ENCODE measurements at places on chromosomes 5 and 9.

GRCh38 chr5:10607666-10608073 lies 43.8 kb downstream of the ANKRD33B start:
- DNase-seq, result no peak

DNA sequence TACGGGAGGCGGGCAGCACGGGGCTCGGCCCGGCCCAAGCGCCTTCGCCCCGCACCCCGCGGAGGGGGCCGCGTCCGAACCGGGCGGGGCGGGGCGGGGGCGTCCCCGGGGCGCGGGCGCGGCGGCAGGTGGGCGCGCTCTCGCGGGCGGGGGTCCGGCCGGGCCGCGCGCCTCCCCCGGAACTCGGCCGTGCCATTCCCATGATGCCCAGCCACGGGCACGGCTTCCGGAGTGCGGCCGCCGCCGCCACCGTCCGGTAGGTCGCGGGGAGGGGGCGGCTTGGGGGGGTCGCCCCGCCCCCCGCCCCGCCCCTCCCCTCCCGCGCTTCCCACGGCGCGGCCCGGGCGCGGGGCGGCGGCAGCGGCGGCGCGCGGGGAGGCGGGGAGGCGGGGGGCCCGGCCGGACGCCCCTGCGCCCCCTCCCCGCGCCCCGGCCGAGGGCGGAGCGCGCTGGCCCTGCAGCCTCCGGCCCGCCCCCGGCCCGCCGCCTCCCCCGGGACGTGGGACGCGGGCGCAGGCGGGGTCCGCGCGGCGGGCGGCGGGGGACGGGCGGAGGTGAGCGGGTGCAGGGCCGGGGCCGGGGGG lies at the start of gene PPP1R26:
PPP1R26 (plus strand) TSS at position 314 of the 584 bp plus-strand sequence. CDS start 4,729 bp downstream, outside the sequence.
- DNase-seq, result no peak

DNA sequence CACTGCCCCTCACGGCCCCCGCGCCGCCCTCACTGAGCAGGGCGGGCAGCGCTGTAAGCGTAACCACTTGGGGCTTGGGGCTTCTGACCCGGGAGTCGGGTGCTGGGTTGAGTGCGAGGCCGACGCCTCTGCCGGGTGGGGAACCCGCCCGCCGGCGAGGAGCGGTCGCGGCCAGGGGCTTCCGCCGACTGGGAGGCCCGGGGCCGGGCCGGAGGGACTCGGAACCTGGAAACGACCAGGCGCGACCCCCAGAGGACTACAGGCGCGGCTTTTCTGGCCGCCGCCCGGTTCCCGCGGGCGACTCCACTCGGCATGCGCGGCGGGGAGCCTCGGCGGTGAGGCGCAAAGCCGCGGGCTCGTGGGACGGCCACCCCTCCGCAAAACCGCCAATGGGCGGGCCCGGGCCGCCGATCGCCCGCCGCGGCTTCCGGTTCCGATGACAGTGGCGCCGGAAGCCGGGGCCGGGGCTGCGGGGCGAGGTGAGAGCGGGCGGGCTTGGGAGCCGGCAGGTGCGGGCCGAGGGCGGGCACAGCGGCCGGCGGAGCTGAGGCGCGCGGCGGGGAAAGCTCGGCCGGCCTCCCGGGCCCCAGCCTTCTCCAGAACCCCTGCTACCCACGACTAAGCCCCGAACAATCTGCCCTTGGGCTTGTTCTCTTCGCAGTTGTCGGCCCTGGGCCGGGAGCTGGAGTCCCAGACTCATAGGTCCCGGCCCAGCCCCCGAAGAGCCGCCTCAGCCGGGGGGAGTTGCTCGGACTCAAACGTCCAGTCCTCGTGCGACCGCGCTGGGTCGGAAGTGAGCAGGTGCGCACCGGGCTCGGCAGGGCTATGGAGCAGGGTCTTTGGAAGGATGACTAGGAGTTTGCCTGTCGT lies at the start of gene RMND5B:
RMND5B (plus strand) TSS at position 439 of the 870 bp plus-strand sequence. CDS start 7,106 bp downstream, outside the sequence.
- peak; percentile 71 for DNase-seq

GRCh38 chr9:38681747-38682227 lies 38.1 kb downstream of the FAM240B start:
- DNase-seq, result no peak

GRCh38 chr5:151298063-151298855 lies 5.3 kb downstream of the SLC36A3 start:
- no peak for DNase-seq

- DNase-seq, result no peak
These were observed 23.2 kb upstream of the LRRC14B start for GRCh38 chr5:167982-168660.

- no peak for DNase-seq
These were observed 27.4 kb upstream of the CEP120 start for GRCh38 chr5:123450640-123451039.

GRCh38 chr5:61595426-61595825 lies 263.4 kb downstream of the ZSWIM6 start:
- no peak for DNase-seq

GRCh38 chr5:127660047-127660733 lies 11.3 kb downstream of the CTXN3 start:
- DNase-seq, result no peak

DNA sequence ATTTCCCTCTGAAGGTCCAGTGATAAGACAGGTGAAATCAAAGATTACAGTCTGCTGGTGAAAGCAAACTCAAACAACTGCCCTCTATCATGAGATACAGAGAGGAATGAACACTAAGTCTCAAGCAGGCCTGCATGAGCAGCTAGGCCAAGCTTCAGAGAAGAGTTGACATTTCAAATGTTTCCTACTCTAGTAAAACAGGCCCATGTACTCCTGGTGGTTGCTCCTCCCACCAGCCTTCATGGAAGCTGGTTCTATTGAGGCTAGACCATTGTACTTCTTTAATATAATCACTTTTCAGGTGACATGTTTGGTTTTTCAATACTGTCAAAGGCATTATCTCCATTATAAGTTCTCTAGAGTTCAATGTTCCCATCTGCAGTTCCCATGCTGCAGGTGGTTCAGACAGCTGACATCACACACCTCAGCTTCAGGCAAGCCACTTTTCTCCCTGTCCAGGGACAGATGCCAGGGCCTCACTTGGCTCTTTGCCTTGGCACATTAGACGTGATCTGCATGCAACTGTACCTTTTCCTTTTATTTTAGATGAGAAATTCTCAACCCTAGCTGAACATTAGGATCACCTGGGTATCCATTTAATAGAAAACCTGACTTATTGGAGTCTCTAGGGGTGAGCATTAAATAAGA lies 89.8 kb downstream of the PIK3R1 start:
- no peak for DNase-seq

DNA sequence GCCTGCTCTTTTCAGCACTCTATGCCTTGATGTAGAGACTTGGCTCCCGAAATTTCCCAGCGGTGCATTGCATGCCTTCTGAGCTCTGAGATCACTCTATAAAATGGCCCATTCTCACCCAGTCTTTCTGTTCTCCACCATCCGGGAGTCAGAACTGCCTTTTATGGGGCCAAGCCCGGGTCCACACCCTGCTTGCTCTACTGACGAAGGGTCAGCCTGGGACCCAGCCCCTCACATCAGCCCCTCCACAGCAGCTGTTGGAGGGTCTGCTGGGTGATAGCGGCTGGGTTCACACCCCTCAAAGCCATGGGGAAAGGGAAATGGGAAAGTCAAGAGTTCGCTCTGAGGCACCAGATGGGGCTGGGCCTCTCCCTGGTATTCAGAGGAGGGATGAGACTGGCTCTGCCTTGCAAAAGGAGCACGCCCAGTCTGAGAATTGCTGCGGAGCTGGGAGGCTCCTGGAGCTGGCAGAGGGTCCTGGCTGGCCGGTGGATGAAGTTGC lies 66.0 kb upstream of the ORM1 start:
- DNase-seq, result no peak

GRCh38 chr5:16450163-16450562 lies 15.4 kb downstream of the ZNF622 start:
- DNase-seq, result no peak

GRCh38 chr5:151805414-151806223 lies 33.9 kb downstream of the G3BP1 start:
- DNase-seq, result no peak

GRCh38 chr5:3317051-3317795 lies 278.4 kb upstream of the IRX1 start:
- DNase-seq, result no peak

- DNase-seq, result no peak
These were observed 1968.2 kb upstream of the NUDT12 start for GRCh38 chr5:105530716-105531261.

- no peak for DNase-seq
These were observed 5.0 kb upstream of the SET start for GRCh38 chr9:128684065-128684324.

- DNase-seq, result no peak
These were observed 344.6 kb downstream of the PDE4D start for GRCh38 chr5:59548807-59549357.

GRCh38 chr9:124794902-124795491 lies 18.1 kb downstream of the OLFML2A start:
- no peak for DNase-seq

DNA sequence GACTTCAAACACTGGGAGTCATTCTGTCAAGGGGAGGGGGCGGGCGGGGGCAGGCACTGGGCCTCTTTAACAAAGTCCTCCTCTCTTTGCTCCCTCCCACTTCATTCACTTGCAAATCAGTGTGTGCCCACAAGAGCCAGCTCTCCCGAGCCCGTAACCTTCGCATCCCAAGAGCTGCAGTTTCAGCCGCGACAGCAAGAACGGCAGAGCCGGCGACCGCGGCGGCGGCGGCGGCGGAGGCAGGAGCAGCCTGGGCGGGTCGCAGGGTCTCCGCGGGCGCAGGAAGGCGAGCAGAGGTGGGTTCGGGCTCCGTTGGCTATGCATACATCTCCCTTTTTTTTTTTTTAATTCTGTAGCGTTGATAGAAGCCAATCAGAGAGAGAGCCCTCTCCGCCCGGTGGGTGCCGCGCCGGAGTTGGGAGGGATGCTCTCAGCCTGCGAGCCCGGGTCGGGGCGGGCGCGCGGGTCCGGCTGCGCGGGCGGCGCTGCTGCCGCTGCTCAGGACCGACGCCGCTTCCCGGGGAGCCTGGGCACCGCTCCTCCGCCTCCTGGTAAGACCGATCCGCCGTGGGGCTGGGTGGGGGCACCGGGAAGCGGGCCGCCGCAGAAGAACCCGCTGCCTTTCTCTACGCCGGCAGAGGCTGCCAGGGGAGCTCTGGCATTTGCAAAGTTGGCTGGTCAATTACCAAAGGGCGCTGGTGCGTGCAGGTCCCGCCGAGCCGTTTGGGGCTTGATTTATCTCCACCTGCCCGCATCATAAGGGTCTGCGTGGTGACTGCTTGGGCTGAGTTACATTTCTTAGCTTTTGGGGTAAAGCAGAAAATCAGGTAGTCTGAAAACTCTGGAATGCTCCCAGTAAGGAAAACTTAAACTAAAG lies at the start of gene CDH6:
CDH6 (plus strand) TSS at position 96 of the 877 bp plus-strand sequence. CDS start 73,788 bp downstream, outside the sequence.
- no peak for DNase-seq

DNA sequence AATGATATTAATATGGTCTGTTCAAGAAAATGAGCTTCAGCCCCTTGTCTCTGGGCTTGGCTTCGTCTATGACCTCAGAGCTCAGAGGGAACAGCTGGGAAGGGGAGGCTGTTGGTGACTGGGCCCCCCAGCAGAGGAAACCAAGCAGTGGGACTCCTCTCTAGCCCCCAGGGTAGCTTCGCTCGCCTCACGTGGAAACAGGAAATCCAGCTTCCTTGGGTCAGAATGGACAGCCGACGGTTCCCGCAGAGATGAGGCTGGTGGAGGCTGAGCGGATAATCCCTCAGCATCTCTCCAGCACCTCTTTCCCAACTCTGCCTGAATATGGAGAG lies 37.2 kb upstream of the ICE1 start:
- no peak for DNase-seq

DNA sequence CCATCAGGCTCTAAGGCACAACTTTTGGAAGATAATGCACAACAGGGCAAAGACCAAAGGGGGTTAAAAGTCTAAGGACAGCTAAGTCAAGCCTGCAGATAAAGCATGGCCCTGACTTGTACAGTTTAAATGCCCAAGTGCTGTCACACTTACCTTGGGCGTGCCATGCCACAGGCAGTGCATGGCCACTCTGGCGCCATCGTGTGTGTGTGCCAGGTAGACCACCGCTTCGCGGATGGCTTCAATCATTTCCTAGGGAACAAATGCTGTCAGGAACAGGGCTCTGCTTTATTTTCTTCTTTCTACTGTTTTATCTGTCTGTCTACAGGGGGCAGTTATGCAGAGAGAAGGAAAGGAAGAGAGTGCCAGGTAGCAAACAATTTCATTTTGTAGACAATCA lies 19.3 kb downstream of the PUM3 start:
- DNase-seq, result no peak

- no peak for DNase-seq
These were observed 4.0 kb upstream of the ZSWIM6 start for GRCh38 chr5:61327760-61328753.

DNA sequence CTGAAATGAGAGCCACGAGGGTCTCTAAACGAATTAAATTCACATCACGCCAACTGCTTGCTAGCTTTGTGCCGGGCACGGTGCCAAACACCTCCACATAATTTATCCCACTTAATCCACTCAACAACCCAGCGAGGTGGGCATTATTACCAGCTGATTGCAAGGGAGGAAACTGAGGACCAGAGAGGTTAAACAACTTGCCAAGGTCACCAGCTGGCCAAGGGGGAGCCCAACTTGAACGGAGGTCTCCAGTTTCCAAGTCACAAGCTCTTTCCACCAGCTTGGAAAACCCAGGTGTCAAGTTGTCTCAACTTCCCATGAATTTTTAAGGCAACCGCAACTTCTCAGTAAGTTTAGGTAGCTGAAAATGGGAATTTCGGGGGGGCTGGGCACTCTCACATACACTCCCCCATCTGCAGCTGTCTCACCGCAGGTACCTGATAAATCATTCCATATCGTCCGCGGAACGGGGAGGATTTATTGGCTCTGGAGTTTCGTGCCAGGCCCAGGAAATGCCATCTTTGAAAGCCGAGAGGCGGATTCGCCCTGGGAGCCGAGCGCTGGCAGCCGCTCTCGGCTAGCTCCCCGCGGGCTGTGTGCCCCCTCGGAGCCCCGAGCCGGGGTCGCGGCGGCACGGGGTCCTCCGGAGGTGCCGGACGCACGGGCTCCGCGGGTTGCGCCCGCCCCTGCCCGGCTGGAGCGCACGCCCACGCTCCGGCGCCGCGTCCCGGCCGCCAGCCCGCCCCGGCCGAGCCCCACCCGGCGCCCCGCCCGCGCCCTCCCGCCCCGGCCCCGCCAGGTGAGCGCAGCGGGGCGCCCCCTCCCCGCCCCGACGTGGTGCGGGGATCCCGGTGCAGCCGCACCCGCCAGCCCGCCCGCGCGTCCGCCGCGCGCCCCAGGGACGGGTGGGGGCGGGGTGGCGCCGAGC lies 617 bp downstream of the PTPN3 start:
- DNase-seq, result no peak

- DNase-seq, result no peak
These were observed 1198.6 kb downstream of the CDH12 start for GRCh38 chr5:21654556-21654955.

- no peak for DNase-seq
These were observed 171.3 kb downstream of the SLC28A3 start for GRCh38 chr9:84169240-84169639.
